ENCODE measurements at places on chromosomes 7 and 10.

DNA sequence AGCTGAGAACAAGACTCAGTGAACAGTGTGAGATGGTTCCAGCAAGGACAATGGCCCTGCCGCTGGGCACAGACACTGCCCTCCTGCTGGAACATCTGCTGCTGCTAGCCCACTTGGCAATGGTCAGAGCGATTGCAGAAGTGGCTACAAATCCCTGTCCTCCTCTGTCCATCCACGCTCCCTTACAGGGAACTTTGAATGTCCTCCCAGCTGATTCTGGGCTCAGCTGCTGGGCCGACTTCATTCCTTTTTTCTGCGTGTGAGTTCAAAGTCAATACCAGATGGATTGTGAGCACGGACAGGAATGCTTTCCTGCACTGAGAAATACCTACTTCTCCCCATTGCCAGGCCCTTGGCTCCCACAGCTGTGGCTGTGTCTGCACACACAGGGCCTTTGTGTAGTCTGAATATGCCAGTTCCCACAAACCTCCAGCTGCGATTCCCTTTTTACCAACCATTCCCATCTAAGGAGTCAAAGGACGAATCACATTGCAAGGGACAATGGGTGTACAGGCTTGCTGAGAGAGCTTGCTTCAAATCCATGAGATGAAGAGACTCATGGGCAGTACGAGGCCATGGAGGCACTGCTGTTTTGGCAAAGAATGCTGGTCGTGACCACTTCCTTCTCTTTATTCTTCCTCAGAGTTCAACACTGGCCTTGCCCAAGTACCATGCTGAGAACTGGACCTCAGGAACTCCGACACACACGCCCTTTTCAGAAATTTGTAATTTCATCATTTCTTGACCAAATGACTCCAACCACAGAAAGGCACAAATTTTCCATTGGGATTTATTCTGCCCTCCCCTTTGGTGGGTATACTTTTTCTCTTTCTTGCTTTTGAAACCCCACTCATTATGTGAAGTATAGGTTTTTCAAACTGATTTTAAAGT lies 44.2 kb downstream of the BPGM start:
- no peaks in the 10 kb centered on the region for H3K4me1 ChIP-seq
- H3K27ac ChIP-seq: no peak overlapping the region
- H3K27me3 ChIP-seq: peaks cover 7% of the 10 kb centered on the region
- DNase-seq: no peak
- no peak overlapping the region for H3K4me3 ChIP-seq

DNA sequence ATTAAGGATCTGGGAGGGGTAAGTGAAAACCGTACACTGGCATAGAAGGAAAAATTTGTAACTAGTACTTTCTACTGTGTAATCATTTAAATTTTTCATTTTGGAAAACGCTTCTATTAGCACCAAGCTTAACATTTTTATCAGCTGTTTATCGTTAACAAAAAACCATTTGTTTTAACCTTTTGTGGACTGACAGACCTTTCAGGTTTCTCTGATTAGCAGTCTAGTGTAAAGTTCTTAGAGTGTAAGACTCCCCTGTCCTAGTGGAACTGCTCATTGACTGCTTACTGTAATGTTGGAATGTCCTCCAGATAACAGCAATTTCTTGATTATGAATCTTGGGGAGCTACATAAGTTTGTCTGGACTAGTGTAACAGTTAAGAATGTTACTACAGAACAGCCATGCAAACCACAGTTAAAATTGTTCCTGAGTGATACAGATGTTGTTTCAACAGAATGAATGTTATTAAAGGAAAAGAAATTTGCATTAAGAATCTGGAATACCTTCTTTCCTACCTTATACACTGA lies 2.0 kb downstream of the DBF4 start:
- H3K4me3 ChIP-seq: no peak overlapping the region
- DNase-seq: no peak
- no peak overlapping the region for H3K27ac ChIP-seq
- no peaks in the 10 kb centered on the region for H3K27me3 ChIP-seq
- peaks cover 7% of the 10 kb centered on the region for H3K36me3 ChIP-seq

DNA sequence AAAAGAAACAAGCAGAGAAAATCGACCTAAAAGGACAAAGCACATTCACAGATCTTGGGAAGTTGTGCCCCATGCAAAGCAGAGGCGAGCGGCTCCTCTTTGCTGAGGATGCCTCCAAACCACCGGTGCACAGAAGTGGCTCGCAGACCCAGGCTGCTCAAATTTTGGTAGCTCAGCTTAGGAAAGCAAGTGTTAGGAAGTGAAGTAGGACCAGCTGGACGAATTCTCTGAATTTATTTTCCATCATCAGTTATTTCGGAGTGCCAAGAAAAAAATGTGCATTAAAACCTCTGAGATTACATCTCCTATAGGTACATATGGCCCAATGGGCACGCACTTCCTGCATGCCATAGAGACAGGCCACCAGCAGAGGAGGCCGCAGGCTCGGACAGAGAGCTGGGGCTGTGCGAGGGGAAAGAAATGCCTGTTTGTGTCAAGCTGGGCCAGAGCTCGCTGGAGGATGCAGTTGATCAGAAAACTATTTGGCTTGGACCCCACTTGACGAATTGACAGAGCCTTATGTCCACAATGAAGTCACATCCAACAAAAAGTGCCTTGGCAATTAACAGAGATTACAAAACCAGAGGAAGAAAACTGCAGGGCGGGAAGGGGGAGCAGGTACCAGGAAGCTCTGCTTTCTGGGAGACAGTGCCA lies 122.3 kb upstream of the LYZL2 start:
- H3K27ac ChIP-seq: peak overlapping the region; percentile 13
- peak; percentile 62 for DNase-seq
- peaks cover 14% of the 10 kb centered on the region for H3K27me3 ChIP-seq
- H3K36me3 ChIP-seq: no peaks in the 10 kb centered on the region

DNA sequence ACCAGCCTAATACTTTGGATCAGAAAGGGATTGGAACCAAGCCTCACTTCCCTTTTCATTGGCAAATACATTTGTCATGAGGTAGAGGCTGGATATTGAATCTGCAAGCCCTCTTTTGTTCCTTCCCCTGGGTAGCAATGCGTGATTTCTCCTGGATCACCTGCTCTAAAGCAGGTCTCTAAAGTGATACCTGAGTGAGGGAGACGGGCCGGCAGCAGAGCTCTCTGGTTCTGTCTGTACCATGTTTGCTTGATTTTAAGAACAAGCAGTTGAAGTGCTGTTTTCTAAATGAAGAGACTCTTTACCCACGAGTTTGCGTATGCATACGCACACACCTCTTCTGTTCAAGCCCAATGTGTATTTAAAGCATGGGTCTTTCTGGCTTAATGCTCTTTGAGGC lies 41.1 kb downstream of the GARS1 start:
- no peak for DNase-seq
- H3K27me3 ChIP-seq: no peaks in the 10 kb centered on the region

DNA sequence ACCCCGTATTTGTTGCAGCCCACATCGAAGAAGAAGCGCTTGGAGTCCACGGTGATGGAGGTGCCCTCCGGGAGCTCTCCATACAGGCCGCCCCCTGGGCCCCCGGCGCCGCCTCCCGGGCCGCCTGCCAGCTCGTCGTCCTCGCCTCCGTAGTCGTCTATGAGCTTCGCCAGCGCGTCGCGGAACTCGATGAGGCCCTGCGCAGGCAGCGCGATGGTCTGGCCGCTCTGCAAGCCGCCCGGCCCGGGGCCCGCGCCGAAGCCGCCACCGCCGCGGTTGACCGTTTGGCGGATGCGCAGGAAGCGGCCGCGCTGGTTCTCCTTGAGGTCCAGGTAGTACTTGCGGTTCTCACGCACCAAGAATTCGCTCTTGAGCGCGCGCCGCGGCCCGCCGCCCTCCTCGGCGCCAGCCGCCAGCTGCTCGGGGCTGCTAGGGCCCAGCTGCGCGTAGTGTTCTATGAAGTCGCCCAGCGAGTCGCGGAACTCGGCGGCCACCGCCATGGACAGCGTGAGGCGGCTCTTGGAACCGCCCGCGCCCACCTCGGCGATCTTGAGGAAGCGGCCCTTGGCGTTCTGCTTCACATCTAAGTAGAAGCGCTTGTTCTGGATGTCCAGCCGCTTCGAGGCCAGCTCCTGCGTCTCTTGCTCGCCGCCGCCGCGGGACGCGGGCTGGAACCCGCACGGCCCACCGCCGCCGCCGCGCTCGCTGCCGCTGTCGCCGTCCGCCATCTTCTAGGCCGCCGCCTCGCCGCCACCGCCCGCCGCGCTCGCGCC lies 523 bp downstream of the PURB start:
- H3K4me3 ChIP-seq: peak overlapping the region; percentile 92
- peaks cover 3% of the 10 kb centered on the region for H3K36me3 ChIP-seq
- peak; percentile 44 for DNase-seq

DNA sequence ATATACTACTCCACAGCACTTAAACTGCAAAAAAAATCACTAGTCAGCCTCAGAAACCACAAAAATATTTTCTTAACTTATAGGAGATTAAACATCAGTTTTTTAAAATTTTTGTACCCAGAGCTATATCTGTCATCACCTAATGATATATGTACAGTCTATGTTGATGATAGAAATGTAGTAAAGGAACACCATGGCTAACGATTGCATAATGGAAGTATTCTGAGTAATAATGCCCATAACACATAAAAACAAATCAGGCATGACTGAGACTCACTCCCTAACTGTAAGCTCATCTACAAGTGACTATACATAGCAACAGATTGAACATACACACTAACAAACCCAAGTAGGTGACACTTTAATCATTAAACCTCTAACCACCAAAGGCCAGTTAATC lies 51.3 kb downstream of the TSPAN12 start:
- H3K27ac ChIP-seq: no peak overlapping the region
- no peak overlapping the region for H3K4me3 ChIP-seq
- no peak for DNase-seq
- H3K27me3 ChIP-seq: no peaks in the 10 kb centered on the region

GRCh38 chr7:44757311-44757710 lies 8.7 kb downstream of the ZMIZ2 start:
- H3K27me3 ChIP-seq: no peaks in the 10 kb centered on the region
- no peak for DNase-seq
- H3K27ac ChIP-seq: no peak overlapping the region
- H3K36me3 ChIP-seq: peaks cover 16% of the 10 kb centered on the region
- H3K4me3 ChIP-seq: no peak overlapping the region

DNA sequence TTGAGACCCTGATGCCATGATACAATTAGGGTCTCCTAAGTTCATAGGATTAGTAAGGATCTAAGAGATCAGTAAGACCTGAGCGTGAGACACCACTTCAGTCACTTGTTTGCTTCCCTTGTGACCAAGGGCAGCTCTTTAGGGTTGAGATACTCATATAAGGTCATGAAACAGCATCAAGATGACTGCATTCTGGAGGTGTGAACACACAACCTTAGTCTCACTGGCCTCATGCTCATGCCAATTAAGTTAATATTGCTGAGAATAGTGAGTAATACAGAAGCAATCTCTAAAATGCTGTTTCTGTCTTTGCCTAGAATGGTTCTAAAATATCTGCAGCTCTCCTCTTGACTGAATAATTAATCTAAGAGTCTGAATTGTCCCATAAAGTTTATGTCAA lies 39.6 kb upstream of the KLHL7 start:
- no peaks in the 10 kb centered on the region for H3K36me3 ChIP-seq
- no peak overlapping the region for H3K27ac ChIP-seq
- peaks cover 6% of the 10 kb centered on the region for H3K27me3 ChIP-seq
- no peaks in the 10 kb centered on the region for H3K4me1 ChIP-seq
- DNase-seq: no peak

DNA sequence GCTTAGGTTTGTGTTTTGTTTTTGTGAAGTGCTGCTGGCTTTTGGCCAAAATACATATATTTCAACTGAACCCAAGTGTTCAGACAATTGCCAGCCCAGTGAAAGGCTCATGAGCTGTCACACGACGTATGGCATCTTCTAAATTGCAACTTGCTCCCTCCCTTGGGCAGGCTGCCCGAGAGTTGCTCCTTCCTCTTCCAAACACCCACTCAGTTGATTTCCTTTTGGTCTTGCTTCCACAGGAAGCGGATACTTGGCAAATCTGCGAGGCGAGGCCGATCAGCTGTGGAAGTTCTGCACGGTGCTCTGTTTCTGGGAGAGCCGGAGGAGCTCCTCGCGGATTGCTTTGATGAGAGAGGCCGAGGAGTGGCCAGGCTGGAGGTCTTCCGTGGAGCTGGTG lies 39.6 kb upstream of the ATP6V0A4 start:
- H3K27me3 ChIP-seq: peaks cover 12% of the 10 kb centered on the region
- H3K4me3 ChIP-seq: no peak overlapping the region

DNA sequence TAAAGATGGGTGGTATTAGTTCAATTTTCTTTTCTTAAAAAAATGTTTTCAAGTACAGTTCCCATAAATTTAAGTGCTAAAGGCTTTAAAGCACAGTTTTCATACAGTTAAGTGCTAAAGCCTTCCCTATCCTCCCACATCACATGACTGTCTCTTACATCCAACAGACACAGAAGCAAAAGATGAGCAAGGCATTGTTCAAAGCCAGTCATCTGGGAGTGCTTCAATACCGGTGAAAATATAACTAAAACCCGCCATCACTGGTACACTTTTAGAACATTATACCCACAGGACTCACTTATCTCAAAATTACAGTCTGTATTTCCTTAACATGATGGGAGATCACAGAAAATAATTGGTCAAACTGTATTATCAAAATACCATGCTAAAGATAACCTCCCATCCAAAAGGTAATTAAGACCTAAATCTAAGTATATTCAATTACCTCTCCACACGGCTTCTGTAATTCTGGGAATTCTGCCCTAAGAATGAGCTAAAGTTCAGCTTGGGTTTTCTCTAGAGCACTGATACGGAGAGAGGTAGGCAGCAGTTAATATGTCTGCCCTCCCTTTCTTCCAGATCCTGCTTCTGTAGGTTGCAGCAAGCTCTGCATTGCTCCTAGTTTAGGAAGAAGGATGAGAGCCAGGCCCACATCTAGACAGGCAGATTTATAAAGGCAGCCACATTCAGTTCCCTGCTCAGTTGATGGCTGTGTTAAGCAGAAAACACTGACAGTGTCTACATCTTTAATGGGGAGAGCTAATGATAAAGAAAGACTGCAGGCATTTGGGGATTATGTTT lies 474.8 kb upstream of the PFKP start:
- peaks cover 2% of the 10 kb centered on the region for H3K36me3 ChIP-seq
- no peak for DNase-seq
- H3K27me3 ChIP-seq: peaks cover 3% of the 10 kb centered on the region

- H3K27me3 ChIP-seq: peaks cover 1% of the 10 kb centered on the region
- no peak overlapping the region for H3K27ac ChIP-seq
- H3K4me3 ChIP-seq: no peak overlapping the region
- peaks cover 7% of the 10 kb centered on the region for H3K36me3 ChIP-seq
- no peaks in the 10 kb centered on the region for H3K4me1 ChIP-seq
Observed at GRCh38 chr7:17274551-17275245, 23.8 kb upstream of the AHR start.

GRCh38 chr7:2800931-2801688 lies 43.0 kb downstream of the GNA12 start:
- DNase-seq: no peak
- peaks cover 11% of the 10 kb centered on the region for H3K36me3 ChIP-seq
- H3K4me1 ChIP-seq: peaks cover 44% of the 10 kb centered on the region
- no peaks in the 10 kb centered on the region for H3K27me3 ChIP-seq
- H3K27ac ChIP-seq: no peak overlapping the region
- H3K4me3 ChIP-seq: no peak overlapping the region
